ENCODE measurements at places on chromosomes 2 and 18.

DNA sequence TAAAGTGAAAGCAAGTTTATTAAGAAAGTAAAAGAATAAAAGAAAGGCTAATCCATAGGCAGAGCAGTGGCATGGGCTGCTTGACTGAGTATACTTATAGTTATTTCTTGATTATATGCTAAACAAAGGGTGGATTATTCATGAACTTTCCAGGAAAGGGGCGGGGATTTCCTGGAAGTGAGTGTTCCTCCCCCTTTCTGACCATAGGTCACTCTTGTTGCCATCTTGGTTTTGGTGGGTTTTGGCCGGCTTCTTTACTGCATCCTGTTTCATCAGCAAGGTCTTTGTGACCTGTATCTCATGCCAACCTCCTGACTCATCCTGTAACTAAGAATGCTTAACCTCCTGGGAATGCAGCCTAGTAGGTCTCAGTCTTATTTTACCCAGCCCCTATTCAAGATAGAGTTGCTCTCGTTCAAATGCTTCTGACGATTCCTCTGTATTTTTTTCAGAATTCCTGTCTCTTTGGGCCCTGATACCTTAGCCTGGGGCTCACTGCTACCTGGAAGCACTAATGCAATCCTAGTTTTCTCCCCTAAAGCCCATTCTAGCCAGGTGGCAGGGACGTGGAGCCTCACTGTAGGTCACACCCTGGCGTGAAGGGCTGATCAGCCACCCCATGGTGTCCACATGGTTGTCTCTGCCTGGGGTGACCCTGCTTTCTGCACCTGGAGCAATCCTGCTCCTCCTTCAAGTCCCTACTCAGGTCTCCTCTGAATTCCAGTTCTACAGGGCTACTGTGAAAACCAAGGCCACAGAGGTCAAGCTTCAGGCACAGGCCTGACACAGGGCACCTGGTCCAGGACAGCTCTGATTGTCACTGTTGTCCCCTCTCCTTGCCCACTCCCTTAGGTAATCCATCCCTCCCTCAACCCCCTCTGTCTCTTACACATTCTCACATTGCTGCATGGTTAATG is 6.0 kb upstream of the SLC35F6 start:
- DNase-seq: no peak

- peak; percentile 49 for DNase-seq
Observed at GRCh38 chr2:73072129-73072395, 550 bp upstream of the SFXN5 start.

- DNase-seq: no peak
Observed at GRCh38 chr2:140814141-140814540, 1316.7 kb downstream of the LRP1B start.

GRCh38 chr2:67702284-67702683 is 305.2 kb downstream of the ETAA1 start:
- no peak for DNase-seq

GRCh38 chr18:72225958-72226357 is 318.2 kb downstream of the CBLN2 start:
- no peak for DNase-seq

GRCh38 chr18:63236921-63237846 is 82.4 kb downstream of the BCL2 start:
- DNase-seq: no peak

- peak; percentile 39 for DNase-seq
Observed at GRCh38 chr2:65142515-65142914, 12.6 kb upstream of the RAB1A start.

DNA sequence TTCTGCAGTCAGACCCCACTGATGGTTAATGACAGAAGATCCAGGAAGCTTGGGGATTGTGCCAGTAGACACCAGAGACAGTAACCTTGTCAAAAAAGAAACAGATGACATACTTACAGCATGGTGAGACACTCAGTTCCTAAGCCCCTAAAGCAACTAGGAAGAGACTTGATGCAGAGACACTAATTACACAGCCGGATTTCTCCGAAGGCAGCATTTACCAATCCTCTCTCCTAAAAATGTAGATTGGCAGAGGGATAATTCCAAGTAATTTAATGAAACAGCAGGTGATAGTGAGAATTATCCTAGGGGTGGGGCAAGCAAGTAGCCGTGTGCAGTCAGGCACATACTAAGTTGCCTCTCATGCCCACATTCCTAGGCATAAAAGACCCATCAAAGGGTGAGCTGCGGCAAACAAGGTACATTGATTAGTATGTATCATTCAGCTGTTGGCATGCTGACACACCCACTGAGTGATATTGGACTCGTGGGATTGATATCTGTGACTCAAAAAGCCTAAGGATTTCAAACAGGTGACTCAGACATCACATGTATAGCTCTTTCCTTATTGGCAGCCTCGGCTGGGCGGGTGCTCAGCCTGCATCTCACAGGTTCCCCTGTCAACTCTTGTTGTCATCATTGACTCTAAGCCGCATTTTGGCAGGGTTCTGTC is 296.7 kb upstream of the ATP5MC3 start:
- no peak for DNase-seq

- no peak for DNase-seq
Observed at GRCh38 chr18:31079973-31080372, 22.2 kb downstream of the DSC2 start.

DNA sequence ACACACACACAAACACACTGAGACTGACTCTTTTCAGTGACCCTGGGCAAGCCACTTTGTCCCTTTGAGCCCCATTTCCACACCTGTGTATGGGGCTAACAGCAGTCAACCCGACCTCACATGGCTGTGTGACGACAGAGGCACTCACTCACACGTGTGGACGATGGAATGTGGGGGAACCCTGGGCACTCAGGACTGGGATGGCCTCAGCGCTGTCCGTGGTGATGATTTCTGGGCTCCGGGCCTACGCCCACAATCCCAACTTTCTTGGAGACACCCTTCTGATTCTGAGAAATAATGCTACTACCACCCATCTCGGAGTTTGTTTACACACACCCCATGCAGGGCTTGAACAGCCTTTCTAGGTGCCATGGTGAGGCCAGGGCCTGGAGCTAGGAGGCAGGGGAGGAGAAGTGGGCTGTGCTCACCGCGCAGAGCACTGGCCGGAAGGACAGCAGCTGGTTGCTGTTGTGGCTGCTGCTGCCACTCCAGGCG is 1.5 kb downstream of the CRYBA2 start:
- no peak for DNase-seq

DNA sequence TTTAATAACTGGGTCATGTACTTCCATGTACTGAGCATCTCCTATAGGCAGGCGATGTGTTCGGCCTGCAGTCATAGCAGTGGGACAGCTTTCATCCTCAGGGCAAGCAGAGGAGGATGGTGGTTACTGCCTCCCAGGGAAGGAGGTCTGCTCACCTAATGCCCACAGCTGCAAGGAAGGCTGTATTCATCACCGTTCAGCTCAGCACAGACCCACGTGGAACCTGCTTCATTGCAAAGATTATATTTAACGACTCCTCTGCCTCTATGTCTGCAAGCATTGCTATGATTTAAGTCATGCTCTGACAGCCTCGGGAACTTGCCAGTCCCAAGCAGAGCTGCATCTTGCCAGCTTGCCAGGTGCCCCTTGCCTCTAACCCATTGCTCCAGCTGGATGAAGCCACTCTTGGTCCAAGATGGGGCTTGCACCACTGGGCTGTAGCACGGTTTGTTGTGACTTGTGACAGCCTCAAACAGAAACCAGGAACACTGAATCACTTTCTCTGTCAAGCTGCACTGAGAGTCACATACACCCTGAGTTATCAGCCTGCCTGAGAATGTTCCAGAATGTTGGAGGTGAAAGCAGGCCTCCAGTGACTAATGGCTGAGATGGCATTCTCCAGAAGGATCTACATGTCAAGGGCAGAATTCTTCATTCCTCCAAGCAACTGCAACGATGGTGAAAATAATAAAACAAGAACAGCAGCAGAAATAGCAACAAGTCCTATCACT is 651.1 kb upstream of the ID2 start:
- no peak for DNase-seq

DNA sequence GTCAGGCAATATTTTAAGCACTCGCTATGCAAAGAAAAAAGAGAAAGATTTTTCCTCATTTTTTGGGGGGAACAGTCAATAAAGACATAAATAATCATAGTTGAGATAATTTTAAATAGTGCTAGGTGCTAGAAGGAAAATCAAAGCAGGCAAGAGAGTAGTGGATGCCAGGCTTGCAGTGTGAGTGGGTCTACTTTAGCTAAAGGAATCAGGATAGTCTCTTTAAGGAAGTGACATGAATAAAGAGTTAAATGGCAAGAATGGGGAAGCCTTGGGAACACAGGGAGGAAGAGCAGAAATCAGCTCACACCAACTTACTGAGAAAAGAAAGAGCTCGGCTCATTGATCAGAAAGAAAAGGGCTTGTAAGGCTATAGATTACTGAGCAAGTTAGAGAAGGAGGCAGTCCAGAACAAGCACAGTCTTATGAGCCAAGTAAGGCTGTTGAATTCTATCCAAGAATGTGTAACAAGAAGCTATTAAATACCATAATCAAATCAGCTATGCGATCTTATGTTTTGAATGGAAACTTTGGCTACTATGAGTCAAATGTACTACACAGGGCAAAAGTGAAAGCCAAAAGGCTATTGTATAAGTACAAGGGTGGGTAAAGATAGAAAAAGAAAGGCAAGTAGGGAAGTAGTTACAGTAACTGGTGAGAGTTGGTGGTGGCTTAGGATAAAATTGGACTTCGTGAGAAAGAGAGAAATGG is 833.8 kb upstream of the PIK3C3 start:
- DNase-seq: no peak

DNA sequence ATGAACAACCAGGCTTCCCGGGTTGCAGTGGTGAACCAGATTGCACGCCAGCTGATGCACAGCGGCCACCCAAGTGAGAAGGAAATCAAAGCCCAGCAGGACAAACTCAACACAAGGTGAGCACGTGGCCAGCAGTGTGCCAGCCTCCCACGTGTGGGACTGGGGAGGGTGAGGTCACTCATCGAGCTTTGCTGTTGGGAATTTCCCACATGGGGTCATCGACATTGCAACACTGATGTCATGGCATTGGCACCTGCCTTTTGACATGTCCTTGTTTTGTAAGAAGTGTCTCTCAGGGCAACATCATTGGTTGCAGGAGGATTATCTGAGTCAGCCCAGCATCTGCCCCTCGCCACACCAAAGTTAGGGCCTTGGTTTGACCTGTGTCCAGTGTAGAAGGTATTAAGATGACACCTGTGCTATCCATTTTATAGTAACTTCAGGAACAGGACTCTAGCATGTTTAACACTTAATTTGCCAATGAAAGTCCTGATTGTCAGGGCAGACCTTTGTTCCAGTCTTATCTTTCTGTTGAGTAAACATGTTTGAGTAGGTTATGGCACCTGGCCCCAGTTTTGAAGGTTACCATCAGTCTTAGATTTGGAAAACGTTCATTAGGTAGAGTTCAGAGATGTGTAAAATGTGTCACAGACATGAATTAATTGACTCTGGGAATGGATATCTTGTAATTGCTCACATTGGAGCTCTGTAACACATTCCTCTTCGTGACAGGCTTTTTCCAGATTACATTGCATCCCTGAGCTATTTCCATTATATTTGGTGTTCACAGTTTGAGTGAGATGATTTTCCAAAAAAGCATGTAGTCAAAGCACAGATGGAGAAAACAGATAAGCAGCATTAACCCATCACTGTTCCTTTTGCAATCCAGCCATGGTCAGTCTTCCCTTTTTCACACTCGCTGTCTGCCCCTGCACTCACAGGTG is 93.3 kb upstream of the EML6 start:
- no peak for DNase-seq

- no peak for DNase-seq
Observed at GRCh38 chr2:241815477-241816430, 6.8 kb downstream of the NEU4 start.

DNA sequence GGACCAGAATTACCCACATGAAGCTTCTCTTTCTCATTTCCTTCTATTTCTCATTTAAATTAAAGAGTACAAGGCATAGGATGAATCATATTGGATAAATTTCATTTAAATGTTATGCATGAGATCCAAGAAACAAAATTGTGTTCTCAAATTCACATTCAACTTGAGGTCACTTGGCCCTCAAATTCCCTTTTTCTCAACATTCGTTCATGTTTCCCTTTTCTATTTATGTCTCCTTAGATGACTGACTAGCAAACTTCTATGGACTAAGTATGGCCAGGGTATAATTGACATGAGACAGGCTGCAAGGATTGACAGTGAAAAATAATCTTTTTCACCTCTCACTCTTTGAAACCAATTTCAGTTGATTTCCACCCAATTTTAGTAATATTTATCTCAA is 4.0 kb upstream of the LDLRAD4 start:
- no peak for DNase-seq

GRCh38 chr18:56804395-56804794 is 153.2 kb downstream of the WDR7 start:
- no peak for DNase-seq

DNA sequence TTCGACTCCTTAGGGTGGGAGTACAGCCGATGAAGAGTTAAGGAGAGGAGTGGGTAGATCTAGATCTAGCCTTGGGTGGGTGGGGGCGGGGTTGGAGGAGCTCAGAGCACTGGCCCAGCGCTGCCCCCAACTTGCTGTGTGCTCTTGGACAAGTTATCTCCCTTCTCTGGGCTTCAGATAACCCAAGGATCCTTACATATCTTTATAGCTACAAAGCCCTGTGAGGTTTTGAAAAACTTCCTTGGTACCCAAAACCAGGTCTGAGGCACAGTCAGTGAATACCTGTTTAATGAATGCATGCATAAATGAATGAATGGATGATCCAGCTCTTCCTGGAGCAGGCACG is 1.3 kb upstream of the ODC1 start:
- DNase-seq: no peak

DNA sequence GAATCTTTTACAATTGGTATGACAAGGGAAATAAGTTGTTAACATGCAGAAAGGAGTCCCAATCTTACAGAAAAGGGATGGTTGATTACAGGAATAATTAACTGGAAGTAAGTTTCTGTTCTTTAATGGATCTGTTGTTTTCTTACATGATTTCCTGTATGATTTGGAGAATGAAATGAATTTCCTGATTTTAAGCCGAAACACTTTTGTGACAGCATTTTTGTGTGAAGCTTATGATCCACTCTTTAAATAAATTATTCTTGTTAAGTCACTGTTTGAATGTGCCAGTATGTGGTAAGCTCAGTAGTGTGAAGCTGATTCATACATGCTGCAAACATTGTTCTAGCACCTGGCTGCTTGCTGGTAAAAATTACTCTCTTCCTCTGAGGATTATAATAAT is 516.2 kb downstream of the DCDC2C start:
- no peak for DNase-seq

DNA sequence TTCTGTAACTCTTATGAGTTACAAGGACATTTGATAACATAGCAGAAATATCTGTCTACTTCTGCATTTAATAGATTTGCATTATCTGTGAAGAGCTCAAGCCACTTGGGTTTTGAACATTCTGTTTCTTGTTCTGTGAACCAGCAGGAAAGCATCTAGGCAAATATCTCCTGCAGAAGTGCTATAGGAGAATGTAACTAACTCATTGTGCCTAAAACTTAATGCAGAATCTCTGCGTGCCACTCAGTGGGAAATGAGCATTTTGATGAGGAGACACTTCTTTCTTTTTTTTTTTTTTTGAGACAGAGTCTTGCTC is 63.5 kb downstream of the MYOM1 start:
- no peak for DNase-seq

GRCh38 chr2:152743002-152743401 is 24.6 kb downstream of the ARL6IP6 start:
- DNase-seq: no peak

All from nucleus accumbens (tissue), 56 donors.